Gastrocnemius medialis (tissue), 4 donors: ENCODE measurements at places on chromosomes 2 and 18.

- DNase-seq, result no peak
Observed at GRCh38 chr18:22132763-22133162, 36.6 kb upstream of the GATA6 start.

DNA sequence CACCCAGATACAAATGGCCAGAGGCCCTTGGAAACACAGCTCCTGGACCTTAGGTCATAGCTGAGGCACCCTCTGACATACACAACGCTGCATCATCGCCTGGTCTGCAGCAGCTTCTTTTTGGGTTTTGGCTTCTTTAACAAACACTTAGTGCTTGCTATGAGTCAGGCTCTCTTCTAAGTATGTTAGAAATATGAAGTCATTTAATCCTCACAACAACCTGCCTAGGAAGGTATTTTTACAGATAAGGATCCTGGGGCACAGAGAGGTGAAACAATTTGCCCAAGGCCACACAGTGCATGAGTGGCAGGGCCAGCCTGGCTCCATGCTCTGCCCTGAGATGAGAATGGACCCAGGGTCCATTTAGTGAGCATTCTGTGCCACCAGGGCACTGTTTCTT is 96.6 kb downstream of the TMEM17 start:
- no peak for DNase-seq

DNA sequence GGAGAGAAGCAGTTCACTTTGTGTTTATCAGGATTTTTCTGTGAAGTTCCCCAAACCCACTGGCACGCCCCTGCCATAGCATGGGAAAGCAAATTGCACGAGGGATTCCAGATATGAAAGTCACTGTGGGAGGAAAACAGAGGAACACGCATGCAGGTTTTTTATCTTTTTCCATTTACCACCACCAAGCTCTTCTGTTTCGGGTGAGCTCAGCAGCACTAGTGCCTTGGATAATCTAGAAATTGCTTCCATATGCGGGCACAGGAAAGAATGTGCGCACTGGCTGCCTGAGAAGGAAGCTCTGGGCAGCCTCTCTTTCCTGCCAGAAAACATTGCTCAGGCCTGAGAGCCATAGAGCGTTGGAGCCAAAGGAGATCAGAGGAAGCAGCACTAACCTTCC is 65.9 kb upstream of the WIPF1 start:
- DNase-seq, result no peak

DNA sequence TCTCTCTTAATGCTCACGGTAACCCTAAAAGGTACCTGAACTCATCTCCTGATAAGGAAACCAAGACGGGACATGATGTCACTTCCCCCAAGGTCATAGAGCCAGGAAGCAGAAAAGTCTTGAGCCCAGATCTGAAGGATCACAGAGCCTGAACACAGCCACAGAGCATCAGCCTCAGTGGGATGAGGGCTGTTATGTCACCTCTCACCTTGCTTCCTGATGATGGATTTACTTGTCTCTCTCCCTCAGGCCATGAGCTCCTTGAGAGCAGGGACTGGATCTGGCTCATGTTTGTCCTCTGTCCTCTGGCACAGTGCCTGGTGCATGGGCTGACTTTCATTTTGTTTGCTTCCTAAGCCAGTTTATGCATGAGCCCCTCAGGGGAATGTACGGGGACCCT is 54.2 kb downstream of the SERTAD2 start:
- no peak for DNase-seq

- DNase-seq, result no peak
Observed at GRCh38 chr2:200782251-200782650, 29.5 kb upstream of the BZW1 start.

GRCh38 chr2:116095636-116096035 is 1653.2 kb downstream of the DPP10 start:
- DNase-seq, result no peak

GRCh38 chr2:211162911-211163310 is 606.5 kb downstream of the CPS1 start:
- no peak for DNase-seq

- DNase-seq, result peak; percentile 46
Observed at GRCh38 chr2:100831831-100832230, 11.9 kb downstream of the NPAS2 start.

GRCh38 chr2:88919087-88919738 is 227.7 kb downstream of the RPIA start:
- DNase-seq, result no peak

- DNase-seq, result no peak
Observed at GRCh38 chr2:82780050-82780449, 1679.0 kb downstream of the SUCLG1 start.

DNA sequence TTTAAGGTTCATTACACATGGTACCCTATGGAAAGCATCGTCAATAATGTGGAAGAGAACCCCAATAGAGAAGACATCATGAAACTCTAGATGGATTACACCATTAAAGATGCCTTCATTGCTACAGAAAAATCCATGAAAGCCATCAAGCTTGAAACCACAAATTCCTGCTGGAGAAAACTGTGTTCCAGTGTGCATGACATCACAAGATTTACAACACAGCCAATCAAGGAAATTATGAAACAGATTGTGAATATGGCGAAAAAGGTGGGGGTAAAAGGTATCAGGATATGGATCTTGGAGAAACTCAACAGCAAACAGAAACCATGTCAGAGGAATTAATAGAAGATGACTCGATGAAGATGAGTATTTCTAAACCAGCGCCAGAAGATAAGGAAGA is 200.0 kb downstream of the SLC4A10 start:
- no peak for DNase-seq

- no peak for DNase-seq
Observed at GRCh38 chr2:206250041-206250897, 24.2 kb upstream of the ZDBF2 start.

- no peak for DNase-seq
Observed at GRCh38 chr2:62736899-62737559, 31.5 kb downstream of the EHBP1 start.

DNA sequence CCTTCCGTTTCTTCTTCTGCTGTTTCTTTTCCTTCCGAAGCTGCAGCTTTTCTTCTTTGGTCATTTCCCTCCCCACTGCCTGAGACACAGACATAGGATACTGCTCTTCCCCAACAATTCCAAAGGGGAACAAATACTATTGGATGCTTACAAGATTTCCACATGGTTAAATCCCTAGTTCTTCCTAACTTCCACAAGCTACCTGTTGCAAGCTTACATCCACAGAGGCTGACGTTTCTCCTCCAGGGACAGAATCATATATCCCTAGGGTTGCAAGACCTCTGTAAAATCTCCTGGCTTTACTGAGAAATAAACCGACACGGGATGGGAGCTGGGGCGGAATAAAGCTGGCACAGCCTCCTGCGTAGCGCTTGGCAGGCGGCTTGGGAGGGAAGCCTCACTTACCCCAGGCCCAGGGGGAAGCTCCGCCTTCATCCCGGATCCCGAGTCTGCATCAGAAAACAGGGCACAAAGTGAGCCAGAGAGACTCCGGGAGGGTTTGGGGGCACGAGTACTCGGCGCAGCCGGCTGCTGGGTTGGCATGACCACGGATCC is 590 bp downstream of the EIF2B4 start:
- DNase-seq, result peak; percentile 57

GRCh38 chr2:224591220-224591619 is 6.1 kb upstream of the CUL3 start:
- DNase-seq, result no peak

- DNase-seq, result no peak
Observed at GRCh38 chr2:3309496-3310355, 67.9 kb downstream of the EIPR1 start.

- peak; percentile 15 for DNase-seq
Observed at GRCh38 chr2:24421668-24422067, 61.3 kb upstream of the ITSN2 start.

DNA sequence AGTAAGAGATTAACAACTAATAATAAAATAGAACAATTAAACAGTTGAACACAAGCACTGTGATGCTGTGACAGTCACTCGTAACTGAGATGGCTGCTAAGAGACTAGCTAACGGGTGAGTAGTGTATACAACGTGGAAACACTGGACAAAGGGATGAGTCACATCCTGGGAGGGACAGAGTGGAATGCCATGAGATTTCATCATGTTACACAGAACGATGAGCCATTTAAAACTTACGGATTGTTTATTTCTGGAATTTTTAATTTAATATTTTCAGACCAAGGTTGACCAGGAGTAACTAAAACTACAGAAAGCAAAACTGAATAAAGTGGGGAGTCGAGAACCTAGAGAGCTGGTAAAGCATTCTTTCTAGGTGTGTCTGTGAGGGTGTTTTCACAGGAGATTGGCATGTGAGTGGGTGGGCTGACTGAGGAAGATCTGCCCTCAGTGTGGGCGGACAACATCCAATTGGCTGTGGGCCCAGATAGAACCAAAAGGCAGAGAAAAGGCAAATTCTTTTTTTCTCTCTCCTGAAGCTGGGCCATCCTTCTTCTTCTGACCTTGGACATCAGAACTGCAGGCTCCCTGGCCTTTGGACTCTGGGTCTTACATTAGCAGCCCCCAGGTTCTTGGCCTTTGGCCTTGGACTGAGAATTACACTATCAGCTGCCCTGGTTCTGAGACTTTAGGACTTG is 14.6 kb downstream of the TMSB10 start:
- no peak for DNase-seq

DNA sequence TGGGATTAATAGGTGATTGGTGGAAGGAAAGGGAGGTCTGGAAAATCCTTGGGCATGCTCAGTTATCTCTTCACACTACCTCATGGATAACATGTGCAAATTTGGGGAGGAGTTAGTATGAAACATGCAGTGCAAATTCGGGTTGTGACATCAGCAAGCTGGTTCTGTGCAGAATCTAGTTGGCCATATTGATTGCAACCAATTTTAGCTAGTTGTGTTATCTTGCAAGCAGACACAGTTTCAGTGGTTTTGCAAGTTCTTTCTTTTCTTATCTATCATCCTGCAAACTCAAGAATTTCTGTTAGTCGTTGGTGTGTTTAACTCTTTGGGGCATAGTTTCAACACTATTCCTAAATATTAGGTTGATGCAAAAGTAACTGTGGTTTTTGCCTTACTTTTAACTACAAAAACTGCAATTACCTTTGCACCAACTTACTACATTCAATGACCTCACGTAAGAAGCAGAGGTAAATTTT is 135.4 kb downstream of the PTH2R start:
- DNase-seq, result no peak

GRCh38 chr2:98020992-98021713 is 25.4 kb upstream of the TMEM131 start:
- DNase-seq, result no peak

DNA sequence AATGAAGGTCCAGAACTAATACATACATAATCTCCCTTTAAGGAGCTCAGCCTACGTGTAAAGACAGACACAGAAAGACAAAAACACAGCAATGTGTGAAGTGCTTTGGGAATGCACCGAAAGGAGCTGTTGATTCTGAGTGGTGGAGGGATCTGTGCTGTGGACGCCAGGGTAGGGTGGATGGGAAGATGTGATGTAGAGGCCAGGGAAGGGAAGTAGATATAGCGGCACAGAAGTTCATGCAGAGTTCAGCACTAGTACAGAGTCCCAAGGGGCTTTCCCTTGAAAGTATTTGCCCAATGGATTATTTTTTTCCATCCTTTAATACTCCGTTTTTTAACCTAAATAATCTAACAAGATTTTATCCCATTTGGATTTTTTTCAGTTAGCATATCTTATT is 32.1 kb upstream of the DOCK10 start:
- no peak for DNase-seq

DNA sequence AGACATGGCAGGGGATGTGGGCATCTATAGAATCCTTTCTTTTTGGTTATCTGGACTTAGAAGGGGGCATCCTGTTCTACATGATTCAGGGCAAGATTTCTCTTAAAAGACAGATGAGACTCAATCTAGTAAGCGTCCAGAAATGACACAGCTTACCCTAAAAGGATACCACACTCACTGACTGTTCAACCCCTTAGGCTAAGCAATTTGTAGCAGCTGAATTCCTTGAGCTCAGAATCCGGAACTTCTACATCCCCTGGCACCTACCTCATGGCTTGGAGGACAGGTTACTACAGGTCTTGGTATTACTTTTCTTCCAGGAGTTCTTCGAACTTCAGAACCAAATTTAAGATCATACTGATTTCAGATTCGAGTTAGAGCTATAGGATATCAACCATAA is 138.4 kb downstream of the LAMA3 start:
- DNase-seq, result no peak

DNA sequence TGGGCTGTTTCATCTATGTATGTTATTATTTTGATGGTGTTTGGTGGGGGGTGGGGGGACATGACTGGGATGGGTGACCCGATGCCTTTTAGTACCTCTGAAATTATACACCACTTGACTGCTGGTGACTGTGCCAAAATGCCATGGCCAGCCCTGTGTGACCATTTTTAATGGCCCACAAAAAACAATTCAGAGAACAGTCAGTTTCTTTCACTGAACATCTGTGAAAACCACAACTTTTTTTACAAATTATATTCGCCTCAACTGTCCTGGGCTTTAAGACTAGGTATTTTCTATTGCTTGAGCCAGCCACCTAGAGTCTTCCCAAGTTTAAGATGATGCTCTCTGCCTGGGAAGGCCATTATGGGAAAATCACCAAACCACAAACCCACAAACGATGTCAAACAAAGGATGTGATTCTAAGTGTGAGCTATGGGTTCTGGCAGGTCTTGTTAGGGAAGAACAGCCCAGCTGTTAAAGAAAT is 33.9 kb downstream of the FN1 start:
- DNase-seq, result no peak

GRCh38 chr2:234761910-234762309 is 189.9 kb upstream of the SH3BP4 start:
- no peak for DNase-seq

GRCh38 chr2:129772190-129772579 is 207.3 kb upstream of the RAB6C start:
- DNase-seq, result no peak

DNA sequence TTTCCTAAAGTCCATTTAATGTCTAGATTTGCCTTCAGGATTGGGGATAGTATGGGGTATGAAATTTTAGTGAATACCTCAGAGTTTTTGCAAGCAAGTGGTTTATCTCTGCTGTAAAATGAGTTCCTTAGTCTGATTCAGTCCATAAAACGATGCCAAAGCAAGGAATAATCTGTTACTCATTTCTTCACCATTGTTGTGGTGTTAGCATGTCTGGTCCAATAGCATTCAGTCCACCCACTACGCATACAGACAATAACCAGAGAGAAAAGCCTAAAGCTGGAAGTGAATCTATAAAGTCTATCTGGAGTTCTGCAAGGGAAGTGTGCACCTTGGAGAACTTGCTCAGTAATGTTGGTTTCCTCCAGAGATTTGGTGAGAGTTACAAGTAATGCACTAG is 12.9 kb upstream of the DPP4 start:
- DNase-seq, result no peak

DNA sequence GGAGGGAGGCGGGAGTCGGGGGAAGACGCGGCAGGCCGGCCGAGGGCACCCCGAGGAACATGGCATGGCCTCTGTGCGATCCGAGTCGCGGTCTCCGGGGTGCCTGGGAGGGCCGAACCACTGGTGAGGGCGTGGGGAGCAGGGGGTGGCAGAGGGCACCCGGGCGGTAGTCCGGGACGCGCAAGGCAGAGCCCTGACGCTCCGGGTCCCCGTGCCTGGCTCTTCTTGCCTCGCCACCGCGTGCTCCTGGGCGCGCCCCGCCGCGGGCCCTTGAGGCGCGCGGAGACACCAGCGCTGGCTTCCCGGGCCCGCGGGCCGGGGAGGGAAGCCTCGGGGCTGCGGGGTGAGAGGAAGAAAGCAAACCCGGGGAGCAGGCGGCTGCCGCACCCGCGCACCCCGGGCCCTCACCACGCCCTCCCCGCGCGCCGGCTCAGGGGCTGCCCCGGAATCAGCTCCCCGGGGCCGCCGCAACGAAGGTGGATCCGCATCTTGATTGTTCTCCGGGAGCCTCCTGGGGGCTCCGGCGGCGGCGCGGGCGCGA is 4.3 kb downstream of the SOX11 start:
- DNase-seq, result no peak
